ENCODE measurements at places on chromosomes 7 and 10.

DNA sequence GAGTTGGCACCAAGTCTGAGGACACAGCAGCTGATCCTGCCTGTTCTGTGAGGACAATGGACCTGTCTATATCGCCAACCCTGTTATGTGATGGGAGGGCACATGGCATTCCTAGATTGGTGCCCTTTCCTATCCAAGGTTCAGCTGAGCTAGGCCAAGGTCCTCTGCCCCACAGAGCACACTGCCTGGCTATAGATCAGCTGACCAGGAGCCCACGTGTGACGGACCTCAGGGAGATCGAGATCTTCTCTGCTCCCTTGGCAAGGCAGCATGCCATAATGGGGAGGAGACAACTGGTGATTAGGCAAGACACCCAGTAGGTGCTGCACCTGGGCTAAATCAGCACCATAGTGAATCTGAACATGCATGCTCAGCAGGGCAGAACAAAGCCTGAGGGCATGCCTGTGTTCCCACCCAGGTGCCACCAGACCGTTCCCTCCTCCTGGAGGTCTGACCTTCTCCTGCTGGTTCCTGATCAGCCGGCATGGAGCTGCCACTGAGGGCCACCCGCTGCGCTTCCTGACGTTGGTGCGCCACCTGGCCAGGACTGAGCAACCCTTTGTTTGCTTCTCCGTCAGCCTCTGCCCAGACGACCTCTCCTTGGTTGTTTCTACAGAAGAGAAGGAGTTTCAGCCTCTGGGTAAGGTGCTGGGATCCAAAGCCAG lies 93.7 kb downstream of the WDFY4 start:
- no peak for DNase-seq

- DNase-seq, result no peak
Measured at GRCh38 chr7:126362746-126363145, 890.0 kb downstream of the GRM8 start.

DNA sequence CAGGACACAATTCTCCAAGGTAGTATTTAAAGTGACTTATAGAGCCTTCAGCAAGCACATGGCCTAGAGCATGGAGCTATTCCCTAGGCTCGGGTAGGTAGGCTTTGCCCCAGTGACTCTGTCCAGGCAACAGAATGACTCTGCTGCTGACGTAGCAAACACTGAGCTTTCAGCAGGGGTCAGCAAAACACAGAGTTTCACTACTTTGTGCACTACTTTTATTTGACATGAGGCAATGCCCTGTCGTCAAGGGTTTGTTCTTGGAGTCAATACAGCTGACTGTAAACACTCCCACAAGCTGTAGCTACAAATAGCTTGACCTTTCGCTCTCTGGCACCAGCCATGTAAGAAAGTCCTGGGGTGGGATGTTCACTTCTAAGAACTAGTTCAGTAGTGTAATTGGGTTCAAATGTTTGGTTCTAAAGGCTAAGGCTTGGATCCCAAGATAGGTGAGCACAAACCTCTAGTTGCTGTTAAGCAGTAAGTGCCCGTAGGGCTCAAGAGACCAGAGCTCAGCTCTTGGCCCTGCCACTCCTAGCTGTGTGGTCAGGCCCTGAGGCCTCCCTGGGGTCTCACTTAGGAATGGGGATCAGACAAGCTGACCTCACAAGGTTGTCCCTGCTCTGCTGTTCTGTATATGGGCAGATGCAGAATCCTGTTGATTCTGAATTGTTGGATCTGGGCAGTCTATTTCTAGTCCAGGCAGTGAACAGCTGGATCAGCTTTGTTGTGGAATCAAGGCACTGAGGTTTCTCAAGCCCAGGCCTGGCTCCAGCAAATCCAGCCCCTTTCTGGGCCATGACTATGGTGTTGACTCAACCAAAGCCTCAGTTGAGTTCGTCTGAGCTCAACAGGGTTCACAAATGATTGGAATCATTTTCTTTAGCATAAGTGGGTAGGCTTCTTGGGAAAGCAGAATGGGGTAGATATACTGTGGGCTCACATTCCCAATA lies 10.7 kb downstream of the NODAL start:
- no peak for DNase-seq

GRCh38 chr7:50915621-50916020 lies 132.9 kb upstream of the GRB10 start:
- DNase-seq, result no peak

DNA sequence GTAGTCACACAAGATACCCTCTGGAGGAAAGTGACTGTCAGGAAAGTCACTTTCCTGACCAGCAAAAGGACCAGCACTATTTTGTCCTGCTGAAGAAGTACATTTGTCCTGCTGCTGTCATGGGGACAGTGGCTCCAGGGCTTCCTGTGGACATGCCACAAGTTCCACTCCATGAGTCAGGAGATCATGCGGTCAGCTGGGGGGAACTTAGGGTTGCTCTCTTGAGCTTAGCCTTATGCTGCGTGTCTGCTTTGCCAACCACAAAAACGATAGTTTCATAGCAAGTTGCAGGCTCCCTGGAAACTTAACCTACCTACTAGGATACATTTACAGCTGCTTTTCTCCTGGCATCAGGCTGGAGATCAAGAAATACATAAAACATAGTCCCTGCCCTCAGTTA lies 19.8 kb upstream of the ALOX5 start:
- no peak for DNase-seq

DNA sequence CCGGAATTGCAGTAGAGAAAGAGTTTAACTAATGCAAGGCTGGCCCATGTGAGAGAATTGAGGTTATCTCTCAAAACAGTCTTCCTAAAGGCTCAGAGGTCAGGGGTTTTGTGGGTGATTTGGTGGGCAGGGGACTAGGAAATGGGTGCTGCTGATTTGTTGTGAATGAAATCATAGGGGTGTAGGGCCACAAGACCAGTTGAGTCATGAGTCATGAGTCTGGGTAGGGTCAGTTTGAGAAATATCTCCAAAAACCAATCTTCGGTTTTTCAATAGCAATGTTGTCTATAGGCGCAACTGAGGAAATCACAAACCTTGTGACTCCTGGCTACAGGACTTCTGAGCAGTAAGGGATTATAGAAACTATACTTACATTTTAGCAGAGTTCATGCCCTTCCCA lies 460.0 kb upstream of the NRP1 start:
- no peak for DNase-seq

DNA sequence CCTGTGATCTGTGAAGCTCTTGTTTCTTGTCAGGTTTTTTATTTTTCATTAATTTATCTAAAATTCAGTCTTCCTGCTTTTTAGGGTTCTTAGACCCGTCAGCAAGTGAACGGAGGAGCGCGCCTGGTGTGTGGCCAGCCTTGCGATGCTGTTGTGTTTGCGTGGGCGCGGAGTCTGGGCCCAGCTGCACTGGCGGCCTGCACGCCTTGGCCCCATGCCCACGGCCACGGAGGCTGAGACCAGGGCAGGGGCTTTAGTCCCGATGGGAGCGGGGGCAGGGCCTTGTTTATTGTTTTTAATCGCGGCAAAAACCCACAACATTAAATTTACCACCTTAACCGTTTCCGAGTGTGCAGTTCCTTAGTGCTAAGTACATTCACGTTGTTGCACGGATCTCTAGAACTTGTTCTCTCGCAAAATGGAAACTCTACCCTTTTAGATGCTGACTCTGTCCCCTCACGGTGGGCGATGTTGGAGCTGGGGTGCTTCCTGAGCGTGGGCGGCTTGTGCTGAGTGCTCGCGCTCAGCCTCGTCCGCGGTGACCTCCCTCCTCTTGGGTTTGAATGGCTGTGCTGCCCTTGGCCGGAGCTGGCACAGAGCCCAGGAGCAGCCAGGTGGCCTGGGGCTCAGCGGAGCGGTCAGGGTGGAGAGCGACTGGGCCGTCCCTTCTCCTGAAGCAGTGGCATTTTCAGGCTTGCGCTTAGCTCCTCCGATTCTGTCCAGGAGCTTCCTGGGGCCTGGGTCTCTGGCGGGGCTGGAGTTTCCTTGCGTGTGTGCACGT lies 69.1 kb downstream of the INPP5A start:
- no peak for DNase-seq

- no peak for DNase-seq
Measured at GRCh38 chr7:18366394-18366793, 129.2 kb upstream of the HDAC9 start.

- peak; percentile 59 for DNase-seq
Measured at GRCh38 chr10:118680197-118680596, 74.6 kb downstream of the CACUL1 start.

GRCh38 chr10:124474514-124475070 lies 13.0 kb downstream of the LHPP start:
- DNase-seq, result peak; percentile 41

DNA sequence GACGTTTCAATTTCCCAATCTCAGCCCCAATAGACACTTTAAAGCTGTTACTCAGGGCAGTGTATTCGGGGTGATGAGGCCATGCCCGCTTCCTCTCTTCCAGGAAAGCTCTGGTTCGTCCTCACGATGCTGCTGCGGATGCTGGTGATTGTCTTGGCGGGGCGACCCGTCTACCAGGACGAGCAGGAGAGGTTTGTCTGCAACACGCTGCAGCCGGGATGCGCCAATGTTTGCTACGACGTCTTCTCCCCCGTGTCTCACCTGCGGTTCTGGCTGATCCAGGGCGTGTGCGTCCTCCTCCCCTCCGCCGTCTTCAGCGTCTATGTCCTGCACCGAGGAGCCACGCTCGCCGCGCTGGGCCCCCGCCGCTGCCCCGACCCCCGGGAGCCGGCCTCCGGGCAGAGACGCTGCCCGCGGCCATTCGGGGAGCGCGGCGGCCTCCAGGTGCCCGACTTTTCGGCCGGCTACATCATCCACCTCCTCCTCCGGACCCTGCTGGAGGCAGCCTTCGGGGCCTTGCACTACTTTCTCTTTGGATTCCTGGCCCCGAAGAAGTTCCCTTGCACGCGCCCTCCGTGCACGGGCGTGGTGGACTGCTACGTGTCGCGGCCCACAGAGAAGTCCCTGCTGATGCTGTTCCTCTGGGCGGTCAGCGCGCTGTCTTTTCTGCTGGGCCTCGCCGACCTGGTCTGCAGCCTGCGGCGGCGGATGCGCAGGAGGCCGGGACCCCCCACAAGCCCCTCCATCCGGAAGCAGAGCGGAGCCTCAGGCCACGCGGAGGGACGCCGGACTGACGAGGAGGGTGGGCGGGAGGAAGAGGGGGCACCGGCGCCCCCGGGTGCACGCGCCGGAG lies 2.6 kb downstream of the GJD4 start:
- no peak for DNase-seq

- DNase-seq, result no peak
Measured at GRCh38 chr7:72020311-72020710, 391.8 kb downstream of the CALN1 start.

DNA sequence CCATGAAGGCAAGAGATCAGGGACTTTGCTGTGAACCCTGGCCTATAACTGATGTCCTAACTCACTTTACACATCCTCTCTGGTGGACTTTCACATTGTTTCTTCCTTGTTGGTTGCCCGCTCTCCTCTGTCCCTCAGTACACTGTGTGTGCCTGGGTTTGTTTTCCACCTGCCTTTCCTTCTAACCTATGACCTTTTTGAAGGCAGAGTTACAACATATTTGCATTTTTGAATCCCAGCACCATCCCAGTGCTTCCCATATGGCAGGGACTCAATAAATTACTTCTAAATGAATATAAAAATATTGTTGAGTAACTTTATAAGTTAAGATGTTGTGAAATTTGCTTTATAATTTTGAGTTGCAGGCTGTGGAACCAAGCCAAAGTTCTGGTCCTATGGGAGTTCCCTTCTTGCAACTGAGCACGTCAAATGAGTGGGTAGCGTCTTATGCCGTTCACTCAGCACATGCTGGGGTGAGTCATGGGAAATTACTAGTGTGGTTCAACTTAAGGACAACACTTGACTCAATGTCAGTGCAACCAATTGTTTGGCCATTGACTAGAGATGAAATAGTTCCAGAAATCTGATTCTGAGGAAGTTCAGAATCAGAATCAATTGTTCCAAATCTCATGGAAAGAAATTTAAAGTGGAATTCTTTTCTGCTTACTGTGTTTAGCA lies 250.9 kb downstream of the TWIST1 start:
- DNase-seq, result no peak

DNA sequence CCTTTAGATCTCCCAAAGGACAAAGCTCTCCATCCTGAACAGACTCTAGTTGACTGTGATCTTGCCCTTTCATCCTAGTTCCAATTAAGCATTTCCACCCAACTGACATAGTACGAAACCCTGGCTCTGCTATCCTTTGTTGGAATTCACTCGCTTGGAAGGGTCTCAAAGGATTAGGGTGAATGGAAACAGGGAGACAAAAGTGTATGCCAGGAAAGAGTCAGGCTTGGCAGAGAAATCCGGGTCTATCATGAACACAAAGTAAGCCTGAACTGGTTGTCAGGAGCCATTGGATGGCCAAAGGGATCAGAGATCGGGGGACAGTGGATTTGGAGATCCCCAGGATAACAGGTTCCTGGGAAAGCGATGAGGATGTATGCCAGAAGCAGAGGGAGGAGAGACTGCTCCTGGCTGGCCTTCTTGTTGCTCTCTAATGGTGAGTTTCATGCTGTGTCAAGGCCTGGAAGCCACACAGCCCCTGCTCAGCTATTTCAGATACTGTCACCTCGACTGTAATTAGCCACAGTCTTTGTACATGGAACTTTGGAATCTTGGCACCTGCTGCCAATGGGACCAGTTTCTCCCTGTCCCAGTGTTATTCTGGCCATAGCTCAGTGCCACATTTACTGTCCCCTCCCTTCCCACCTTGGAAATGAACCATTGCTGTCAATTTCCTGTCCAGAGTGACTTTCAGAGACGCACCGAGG lies 1168.7 kb upstream of the AUTS2 start:
- DNase-seq, result no peak

- DNase-seq, result no peak
Measured at GRCh38 chr7:123397746-123398338, 136.6 kb downstream of the IQUB start.

GRCh38 chr7:5526100-5526905 lies 102.7 kb upstream of the TNRC18 start:
- peak; percentile 60 for DNase-seq

GRCh38 chr7:117017702-117018266 lies 64.5 kb downstream of the ST7 start:
- no peak for DNase-seq

DNA sequence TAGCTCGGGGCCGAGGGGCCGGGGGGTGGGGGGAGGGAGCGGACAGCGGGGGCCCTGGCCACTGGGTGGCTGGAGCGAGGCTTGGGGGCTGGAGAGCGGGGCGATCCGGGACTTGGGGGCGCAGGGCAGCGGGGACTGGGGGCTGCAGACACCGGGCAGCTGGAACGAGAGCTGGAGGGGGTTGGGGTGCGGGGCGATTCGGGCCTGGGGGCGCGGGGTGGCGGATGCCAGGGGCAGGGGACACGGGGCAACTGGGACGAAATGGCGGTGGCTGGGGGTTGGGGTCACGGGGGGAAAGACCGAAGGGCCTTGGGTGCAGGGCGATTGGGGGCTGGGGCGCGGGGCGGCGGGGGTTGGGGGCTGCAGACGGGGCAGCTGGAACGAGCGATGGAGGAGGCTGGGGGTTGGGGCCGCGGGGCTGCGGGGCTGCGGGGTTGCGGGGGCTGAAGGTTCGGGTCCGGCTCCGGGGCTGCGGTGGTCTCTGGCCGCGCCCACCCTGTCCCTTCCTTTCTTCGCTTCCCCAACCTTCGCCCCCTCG lies 590 bp downstream of the COL26A1 start:
- no peak for DNase-seq

GRCh38 chr10:76543655-76544054 lies 1094.0 kb downstream of the KCNMA1 start:
- no peak for DNase-seq

- DNase-seq, result no peak
Measured at GRCh38 chr7:27302590-27302989, 60.0 kb downstream of the EVX1 start.
